ENCODE measurements at places on chromosomes 1 and 21.

DNA sequence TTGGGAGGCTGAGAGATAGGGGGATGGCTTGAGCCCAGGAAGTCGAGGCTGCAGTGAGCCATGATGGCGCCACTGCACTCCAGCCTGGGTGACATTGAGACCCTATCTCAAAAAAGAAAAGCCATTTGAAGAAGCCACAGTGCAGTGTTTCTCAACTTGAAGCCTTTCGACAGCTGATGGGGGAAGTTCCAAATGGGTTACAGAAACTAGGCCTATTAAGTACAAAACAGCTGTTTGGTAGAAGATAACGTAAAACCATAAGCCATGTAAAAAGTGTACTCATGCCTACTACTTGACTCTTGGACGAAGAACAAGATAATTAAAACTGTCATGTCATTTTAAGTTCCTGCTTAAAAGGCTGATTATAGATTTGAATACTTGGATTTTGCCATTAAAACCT lies 16.6 kb downstream of the COPA start:
- no peak for DNase-seq

DNA sequence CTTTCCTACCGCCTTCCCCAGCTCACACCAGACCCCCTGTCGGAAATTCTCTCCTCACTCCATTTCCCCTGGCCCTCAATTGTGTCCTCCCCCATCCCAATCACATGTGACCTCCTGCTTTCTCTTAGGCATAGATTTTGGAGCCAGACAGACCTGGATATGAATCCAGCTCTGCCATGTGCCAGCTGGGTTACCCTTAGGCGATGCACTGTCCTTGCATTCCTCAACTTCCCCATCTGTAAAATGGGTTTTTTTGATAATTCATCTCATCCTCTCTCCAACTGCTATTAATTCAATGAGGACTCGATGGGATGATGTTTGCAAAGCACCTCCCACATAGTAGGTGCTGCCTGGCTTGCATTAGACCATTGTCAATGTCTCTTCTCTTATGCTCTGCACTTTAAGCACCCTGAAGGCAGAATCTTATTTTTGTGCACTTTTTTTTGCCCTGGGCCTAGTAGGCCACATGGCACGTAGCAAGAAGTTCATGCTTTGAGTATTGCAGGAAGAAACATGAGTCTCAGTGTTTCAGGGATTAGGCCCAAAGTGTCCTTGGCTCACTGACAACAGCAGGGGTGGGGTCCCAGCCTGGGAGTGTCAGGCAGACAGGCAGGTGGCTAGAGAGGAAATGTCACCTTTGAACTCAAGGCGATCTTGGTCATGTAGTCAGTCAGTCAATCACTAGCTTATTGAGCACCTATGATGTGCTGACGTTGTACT lies 47.6 kb downstream of the TAS1R2 start:
- DNase-seq, result no peak

DNA sequence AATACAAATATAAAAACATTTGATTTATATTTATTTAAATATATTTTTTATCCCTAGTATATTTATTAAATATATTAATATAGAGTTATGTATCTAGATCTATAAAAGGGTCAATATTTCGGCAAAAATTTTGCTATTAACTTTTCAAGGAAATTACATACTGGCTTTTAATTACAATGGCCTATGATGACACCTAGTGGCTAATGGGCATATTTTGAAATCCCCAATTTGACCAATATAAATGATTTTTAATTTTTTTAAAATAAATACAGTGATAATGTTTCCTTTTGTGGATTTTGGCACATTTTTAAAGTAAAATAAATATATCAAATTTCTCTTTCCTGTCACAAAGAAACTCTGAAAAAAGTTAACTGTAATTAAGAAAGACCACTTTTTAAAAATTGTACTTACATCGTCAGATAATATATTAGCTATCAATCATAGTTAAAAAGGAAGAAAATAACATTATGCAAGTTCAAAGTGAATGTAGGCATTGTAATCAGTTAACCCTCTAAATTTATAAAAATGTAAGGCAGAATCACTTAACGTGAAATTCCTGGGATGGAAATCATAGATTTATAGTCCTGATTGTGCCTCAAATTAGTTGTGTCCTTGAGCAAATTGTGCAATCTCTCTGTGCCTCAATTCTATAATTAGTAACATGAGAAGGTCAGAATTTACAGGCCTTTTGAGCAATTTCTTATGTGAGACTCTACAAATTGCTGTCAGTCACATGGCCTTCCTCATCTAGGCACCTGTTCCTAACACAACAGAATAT lies 25.6 kb upstream of the RGS13 start:
- DNase-seq, result no peak

- DNase-seq, result no peak
Observed at GRCh38 chr1:246680190-246680589, 44.0 kb upstream of the SCCPDH start.

- no peak for DNase-seq
Observed at GRCh38 chr1:67700692-67701410, 15.8 kb downstream of the GADD45A start.

DNA sequence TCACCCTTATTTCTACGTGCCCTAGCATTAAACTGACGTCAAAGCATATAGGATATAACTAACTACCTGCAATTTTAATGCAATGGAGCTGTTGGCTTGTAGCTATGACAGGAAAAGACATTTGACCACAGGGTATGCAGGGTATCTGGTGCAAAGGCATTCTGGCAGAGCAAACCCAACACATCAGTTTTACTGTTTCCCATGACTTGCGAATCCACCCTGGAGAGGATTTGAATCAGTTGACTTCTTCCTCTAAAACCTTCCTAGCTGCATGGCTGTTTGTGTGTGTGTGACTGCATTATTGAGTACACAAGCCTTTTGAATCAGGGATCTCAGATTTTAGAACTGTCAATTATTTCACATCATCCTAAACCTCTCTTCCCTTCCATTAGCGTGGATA lies 41.7 kb upstream of the SYT14 start:
- no peak for DNase-seq

DNA sequence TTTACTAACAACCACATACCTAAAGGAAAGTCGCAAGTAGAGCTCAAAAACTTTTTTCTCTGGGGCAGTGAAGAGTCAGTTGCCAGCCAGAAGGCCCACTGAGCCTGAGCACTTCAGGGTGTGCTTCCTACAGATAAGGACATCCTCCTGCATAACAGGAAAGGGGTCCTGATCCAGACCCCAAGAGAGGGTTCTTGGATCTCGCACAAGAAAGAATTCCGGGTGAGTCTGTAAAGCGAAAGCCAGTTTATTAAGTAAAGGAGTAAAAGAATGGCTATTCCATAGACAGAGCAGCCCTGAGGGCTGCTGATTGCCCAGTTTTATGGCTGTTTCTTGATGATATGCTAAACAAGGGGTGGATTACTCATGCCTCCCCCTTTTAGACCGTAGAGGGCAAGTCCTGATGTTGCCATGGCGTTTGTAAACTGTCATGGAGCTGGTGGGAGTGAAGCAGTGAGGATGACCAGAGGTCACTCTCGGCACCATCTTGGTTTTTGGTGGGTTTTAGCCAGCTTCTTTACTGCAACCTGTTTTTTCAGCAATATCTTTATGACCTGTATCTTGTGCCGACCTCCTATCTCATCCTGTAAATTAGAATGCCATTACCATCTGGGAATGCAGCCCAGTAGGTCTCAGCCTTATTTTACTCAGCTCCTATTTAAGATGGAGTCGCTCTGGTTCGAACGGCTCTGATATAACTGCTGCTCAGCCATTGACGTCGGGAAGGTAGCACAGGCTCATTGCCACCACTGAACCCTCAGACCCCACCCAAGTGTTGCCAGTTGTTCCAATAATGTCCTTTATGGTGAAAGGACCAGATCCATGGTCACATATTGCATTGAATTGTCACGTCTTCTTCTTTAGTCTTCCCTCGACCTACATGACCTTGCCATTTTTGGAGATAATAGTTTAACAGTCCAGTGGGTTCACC lies 96.6 kb upstream of the ERRFI1 start:
- DNase-seq, result no peak

DNA sequence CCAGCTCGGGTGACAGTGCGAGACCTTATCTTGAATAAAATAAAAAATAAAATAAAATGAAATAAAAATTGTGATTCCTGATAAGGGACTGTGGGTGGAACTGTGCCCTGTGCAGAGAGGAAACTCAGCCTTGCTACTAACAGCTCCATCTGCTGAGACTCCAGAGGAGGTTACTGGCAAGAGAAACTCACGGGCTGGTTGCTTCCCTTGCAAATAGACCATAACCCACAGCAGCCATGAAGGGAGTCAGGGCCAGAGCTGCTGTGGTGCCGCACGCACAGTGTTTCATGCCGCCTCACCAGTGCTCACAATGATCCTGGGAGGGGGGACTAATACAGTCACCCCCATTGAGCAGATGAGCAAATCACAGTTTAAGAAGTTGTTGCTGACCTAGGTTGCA lies 13.7 kb downstream of the ZBTB17 start:
- DNase-seq, result no peak

DNA sequence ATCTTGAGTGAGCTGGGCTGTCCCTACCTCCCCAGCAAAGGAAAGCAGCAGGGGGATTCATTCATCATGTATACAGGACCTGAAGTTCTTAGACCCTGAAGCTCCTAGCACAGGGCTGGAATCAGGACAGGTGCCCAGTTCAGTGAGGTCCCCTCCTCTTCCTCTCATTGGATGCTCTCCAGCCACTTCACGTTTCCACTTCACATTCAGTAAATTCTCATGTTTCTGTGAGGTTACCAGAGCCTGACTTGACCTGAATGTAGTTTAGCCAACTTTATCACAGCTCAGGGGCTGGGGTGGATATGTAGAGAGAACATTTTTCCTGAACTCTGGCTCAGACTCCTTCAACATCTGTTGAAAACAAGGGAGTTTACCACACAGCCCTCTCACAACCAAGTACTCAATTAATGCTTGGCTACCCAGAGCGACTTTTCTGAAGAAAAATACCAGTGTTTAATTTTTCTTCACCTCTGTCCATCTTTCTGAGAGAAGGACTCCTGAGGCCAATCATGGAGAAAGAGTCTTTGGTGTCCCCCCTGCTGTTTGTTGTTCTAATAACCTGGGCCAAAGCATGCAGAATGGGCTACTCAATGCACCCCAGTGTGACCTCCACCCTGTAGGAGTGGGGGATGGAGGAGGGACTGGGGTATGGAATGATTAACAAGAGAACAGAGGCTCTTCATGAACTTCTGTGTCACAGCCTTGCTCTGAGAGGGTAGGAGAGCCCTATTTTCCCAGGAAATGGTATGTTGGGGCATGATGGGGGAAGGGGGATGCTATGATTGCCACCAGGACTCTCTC lies 108.3 kb upstream of the FGGY start:
- no peak for DNase-seq

DNA sequence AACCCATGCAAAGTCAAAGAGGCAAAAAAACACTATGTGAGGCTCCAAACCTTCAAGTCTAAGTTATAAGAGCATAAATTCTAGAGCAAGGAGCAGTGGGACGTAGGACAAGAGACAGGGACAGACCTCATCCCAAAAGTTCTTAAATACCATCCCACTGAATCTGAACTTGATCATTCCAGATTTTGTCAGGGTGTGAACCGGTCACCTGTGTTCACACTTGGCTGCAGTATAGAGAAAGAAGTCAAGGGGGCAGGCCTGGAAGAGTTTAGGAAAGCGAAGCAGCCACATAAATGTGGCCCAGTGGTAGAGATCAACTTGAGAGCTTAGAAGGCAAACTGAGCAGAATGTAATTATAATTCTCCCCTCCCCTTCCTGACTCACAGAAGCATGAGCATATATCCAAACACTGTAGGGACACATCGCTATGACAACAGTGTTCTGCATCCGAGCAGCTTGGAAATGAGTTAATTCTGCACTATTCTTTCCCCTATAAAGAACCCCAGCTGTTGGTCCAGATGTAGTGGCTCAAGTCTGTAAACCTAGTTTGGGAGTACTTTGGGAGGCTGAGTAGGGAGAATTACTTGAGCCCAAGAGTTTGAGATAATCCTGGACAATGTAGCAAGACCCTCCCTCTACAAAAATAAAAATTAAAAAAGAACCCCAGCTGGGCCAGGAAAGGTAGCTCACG lies 2.7 kb downstream of the AKR7A2 start:
- no peak for DNase-seq

DNA sequence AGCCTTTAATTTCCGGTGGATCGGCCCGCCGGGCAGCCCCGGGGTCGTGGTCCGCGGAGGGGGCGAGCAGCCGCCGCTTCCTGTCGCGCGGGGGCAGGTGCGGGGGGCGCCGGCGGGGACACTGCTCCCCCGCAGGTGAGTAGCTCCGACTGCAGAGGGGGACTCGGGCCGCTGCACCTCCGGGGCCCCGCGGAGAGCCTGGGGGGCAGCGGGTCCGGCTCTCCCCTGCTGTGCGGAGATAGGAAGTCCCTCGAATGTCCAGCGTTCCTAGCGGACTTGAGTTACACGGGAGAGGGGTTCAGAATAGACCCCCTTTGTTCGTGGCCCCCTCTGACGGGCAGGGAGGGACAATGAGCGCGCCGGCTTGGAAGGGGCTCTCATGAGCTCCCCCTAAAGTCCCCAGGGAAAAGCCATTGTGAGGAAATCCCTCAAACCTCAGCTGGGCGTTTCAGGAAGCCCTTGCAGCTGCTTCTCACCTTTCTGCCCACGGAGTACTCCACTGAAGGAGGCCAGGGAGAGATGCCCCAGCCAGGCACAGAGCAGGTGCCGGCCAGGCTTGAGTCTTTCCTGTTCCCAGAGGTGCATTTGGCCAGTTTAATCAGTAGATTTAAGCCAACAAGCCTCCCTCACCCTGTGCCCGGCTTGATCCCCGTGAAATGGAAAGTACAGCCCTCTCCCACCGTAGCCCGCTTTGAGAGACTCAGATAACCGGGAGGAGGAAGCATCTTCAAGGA lies 925 bp downstream of the PDE9A start:
- DNase-seq, result no peak

GRCh38 chr1:99726407-99726806 lies 40.0 kb downstream of the FRRS1 start:
- no peak for DNase-seq

DNA sequence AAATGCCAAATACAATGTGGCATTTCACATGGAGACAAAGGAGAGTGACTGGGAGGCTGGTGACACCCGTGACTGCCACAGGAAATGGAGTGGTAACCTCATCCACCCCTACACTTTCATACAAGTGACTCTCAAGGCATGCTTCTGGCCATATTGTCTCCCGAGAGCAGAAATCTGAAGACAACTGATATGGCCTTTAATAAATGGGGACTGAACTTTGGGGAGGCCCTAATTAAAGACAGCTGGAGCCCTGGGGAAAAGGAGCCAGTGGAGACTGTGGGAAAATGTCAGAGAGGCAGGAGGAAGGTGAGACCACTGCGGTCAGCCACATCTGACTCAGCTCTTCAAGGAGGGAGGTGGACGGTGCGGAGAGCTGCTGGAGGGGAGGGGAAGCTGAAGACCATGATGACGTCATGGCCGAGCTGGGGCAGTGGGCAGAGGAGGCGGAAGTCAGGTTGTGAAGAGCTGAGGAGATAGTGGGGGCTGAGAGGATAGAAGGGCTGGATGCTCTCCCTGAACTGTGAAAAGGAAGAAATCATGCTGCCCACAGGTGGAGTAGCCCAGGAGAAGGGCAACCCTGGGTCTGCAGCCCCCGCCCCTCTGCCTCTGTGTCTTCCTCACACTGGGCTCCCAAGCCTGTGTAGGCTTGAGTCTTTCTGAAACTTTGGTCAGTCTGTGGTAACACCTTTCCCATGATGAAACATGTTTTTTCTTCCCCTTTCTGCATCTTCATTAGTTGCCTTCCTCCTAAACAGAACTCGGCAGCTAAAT lies 14.0 kb upstream of the NCF2 start:
- DNase-seq, result no peak

Measured in activated CD4-positive, CD25-positive, alpha-beta regulatory T cell (primary cell).